ENCODE measurements at places on chromosomes 3 and 15.

DNA sequence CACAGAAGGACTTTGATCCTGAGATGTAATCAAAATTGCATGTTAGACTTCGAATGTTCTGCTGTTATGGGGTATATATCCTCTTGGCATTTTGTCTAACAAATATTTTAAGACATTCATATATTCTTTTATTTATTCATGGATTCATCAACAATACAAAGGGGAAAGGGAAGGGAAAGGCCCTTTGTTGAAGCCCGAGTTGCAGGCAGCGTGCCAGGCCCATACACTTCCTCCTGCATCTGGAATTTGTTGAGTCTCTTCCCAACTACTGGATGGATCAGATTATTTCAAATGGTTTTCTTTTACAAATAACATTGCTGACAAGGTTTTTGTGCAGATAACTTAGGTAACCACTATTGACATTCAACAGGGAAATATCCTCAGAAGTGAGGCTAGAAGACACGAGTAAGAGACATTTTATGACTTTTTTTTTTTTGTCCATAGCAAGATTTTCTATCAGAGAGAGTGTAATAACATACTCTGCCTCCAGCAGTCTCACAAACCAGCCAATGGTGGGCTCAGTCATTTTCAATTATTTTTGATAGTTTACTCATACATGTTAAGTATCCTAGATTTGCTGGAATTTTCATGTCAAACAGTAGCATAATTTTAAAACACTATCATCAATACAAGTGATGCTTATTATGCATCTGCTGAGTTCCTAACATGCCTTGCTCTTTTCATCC, 94.3 kb downstream of the RPL39L start:
- no peak for DNase-seq

- no peak for DNase-seq
These were observed 52.8 kb downstream of the RASA2 start for GRCh38 chr3:141539431-141540187.

DNA sequence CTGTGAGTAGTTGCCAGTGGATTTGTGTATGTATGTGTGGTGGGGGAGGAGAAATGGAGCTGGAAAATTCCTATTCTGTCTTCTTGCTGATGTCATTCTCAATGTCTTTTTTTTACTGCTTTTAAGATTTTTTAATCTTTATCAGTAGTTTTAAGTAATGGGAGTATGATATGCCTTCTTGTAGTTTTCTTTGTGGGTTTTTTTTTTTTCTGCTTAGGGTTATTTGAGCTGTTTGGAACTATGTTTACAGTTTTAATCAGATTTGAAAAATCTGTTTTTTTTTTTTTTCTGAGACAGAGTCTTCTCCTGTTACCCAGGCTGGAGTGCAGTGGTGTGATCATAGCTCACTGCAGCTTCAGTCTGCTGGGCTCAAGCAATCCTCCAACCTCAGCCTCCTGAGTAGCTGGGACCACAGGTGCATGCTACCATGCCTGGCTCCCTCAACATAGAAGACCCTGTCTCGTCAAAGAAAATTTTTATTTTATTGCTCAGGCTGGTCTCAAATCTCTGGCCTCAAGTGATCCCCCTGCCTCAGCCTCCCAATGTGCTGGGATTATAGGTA, 37.1 kb downstream of the RPL39L start:
- no peak for DNase-seq

GRCh38 chr3:132659365-132660051, at the start of gene ACAD11:
ACAD11 (minus strand) TSS chr3:132659809; CDS start chr3:132659751, 58 bp downstream.
- DNase-seq: peak; percentile 77

DNA sequence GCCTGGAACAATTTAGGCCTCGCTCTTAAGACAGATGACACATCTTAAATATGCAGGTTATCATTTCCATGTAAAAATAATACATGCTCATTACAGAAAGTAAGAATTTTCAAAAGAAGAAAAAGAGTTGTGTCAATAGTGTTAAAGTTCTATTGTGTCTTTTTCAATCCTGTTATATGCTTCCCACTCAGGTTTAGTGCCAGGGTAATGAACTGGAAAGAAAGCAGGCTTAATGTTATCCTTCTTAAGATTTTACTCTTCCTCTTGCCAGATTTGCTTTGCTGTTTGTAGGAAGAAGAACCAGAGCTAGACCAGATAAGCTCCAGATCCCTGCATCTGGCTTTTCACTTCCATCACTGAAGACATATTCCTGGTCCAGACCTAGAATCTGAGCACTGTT, 128.6 kb downstream of the TPRG1 start:
- DNase-seq: no peak

DNA sequence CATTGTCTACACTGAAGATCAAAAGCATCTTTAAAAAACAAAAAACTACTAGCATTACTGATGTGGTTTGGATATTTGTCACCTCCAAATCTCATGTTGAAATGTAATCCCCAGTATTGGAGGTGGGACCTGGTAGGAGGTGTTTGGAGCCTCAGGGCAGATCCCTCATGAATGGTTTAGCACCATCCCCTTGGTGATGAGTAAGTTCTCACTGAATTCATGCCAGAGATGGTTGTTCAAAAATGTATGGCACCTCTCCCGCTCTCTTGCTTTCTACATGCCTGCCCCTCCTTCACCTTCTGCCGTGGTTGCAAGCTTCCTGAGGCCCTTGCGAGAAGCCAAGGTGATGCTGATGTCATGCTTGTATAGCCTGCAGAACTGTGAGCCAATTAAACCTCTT, 136.6 kb upstream of the FHIT start:
- DNase-seq: no peak

DNA sequence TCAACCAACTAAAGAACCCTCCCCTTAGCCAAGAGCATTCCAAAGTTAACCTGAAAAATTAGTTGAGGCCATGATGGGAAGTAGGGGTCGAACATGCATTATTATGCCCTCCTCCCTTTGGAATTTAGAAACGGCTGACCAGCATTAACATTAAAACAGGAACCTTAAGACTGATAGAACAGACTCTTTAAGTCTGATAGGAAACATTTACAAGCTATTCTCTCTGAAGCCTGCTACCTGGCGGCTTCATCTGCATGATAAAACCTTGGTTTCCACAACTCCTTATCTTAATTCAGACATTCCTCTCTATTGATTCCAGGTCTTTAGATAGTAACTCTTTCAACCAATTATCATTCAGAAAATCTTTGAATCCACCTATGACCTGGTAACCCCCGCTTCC, 331.0 kb downstream of the CGGBP1 start:
- no peak for DNase-seq

- no peak for DNase-seq
These were observed 51.8 kb upstream of the ANKRD34C start for GRCh38 chr15:79230766-79231165.

- DNase-seq: no peak
These were observed 939.7 kb downstream of the NSUN3 start for GRCh38 chr3:95002438-95003046.

DNA sequence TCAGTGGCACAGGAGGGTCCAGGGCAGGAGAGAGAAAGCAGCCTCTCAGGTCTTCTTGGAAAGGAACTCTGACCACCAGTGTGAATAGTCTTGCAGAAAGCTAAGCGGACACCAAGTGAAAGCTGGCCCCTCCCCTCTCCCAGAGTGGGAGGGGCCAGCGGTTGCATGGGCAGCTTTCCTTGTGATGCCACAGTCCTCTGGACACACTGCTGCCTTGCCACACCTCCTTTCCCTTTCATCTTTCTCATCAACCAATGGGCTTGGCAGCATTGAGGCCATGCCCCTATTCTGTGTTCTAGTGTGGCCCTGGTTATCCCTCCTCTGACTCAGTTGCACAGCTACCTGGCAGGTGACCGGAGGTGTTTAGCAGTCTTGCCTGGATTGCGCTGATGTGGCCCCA, 49.7 kb upstream of the GOLGA6B start:
- no peak for DNase-seq

DNA sequence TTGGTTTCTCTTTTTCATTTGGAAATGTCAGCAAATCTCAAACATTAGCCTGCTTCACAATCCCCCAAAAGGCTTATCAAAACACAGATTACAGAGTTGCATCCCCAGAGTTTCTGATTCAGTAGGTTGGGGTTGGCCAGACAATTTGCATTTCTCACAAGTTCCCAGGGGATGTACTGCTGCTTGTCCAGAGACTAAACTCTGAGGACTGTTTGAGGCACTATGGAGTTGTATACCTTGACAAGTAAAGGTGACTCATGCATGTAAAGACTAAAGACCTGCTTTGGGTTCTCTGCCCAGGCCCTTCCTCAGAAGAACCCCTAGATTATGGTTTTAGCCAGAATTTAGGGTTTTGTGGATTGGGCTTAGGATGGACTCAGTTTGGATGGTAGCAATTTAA, 151.1 kb upstream of the ARHGEF26 start:
- DNase-seq: no peak

GRCh38 chr15:68375716-68376220, 56.2 kb downstream of the ITGA11 start:
- DNase-seq: no peak

DNA sequence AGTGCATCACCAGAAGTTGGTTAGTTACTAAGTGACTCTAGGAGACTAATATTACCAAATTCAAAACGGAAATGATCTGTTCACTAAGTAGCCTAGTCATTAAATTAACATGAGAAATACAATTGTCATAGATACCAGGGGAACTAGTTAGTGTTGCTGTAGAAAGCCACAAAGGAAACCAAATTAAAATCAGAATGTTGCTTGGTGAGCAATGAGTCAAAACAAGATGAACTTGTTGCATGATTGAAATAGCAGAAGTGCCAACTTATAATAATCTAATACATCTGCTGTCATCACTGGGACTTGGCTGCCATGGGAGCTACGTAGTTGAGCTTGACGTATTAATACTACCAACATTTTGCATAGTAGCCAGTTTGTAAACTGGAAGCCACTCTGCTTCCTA, 458.1 kb downstream of the DIPK2A start:
- DNase-seq: no peak

GRCh38 chr15:76139368-76140073, 79.7 kb downstream of the TMEM266 start:
- DNase-seq: peak; percentile 89
